Activated CD4-positive, alpha-beta T cell treated with anti-CD3 and anti-CD28 coated beads, Interleukin-2, Interleukin-6, amounts not matched to agents 100 ng/mL and 50 ng/mL, durations not matched to agents 16 hours and 8 hours (primary cell): ENCODE measurements at places on chromosomes 7 and 10.

DNA sequence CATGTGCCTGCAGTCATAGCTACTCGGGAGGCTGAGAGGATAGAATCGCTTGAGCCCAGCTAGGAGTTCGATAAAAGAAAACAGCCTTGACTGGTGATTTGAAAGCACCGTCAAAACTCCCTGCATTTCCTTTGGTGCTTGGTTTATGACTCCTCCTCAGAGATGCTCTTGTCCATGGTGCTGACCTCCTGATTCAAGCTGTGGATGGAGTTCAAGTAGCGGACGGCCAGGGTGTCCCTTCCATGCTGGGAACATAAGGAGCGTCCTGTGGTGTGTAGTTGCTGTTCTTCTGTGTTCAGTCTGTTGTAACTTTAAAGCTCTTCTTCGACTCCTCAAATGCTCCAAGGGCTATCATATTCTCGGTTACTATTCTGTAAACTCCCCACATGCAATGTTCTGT lies 382.5 kb upstream of the KIAA1217 start:
- peak; percentile 6 for DNase-seq

DNA sequence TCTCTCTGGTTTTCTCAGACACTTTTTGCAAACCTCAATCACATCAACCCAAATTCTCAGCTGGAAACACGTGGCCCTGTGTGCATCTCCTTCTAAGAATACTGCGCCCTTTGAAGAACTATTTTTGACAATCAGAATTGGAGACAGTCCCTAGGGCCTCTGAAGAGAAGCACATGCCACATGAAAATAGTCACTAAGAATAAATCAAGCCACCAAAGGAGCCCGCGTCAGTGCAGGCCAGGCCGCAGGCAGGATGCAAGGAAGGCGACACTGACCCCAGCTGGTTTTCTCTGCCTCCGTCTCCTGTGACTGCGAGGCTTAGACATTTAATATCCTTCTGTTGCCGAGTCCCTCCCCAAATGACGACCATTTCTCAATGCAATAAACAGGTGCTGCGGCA lies 88.0 kb upstream of the ADAM12 start:
- DNase-seq, result no peak

- no peak for DNase-seq
Observed at GRCh38 chr7:64037095-64037494, 8.1 kb upstream of the ZNF727 start.

DNA sequence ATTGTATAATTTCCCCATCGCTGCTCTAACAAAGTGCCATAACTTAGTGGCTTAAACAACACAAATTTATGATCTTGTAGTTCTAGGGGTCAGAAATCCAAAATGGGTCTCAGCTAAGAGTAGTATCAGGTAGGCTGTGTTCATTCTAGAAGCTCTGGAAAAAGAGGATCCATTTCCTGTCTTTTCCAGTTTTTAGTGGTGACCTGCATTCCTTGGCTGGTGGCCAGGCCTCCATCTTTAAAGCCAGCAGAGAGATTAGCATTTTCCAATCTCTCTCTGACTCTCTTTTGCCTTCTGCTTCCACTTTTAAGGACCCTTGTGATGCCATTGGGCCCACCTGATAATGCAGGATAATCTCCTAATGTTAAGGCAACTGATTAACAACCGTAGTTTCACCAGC lies 41.0 kb upstream of the C10orf120 start:
- DNase-seq, result no peak

DNA sequence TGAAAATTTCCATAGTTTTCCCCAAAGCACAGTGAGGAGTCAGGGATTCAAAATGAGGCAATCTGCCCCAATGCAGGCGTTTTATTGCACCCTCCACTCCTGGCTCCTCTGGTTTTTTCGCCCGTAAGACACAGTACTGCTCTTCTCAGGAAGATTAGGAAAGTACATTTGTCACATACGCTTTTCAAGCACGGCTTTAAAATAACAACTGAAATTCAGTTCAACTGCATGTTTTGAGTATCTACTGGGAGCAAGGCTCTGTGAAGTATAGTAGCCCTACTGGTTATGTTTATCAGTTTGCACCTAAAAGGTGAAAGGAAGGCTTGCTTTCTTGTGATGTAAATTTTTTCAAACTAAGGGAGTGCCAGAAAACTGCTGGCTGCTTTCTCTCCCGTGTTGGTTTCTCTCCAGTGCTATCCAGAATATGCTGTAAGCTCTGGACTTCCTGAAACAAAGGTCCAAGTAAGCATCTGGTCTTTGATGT lies 1.9 kb upstream of the SGMS1 start:
- DNase-seq, result no peak

- DNase-seq, result no peak
Observed at GRCh38 chr7:44224080-44224973, 23.5 kb downstream of the YKT6 start.

DNA sequence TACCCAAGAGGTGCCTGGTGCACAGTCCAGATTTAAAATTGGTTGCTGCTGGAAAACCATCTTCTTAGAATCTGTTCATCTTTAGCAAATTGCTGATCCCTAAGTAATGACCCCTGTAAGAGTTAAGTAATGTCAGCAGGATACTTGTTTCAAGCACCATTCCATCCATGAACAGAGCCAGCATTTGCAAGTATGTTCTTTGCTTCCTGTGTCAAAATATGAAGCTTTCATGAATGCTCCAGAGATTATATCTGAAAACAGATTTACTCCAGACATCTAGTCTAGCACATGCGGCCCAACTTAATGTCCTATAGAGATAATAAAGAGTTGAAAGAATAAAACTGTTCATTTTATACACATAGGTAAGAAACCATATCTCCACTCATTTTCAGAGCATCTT lies 98.7 kb upstream of the ZNF438 start:
- DNase-seq, result no peak
